Vagina (tissue), 2 donors: ENCODE measurements at places on chromosomes 1 and 21.

- DNase-seq = no peak
These were observed 36.6 kb downstream of the DOP1B start for GRCh38 chr21:36193200-36193599.

- DNase-seq = no peak
These were observed 96.3 kb upstream of the KLHDC7A start for GRCh38 chr1:18384471-18384870.

DNA sequence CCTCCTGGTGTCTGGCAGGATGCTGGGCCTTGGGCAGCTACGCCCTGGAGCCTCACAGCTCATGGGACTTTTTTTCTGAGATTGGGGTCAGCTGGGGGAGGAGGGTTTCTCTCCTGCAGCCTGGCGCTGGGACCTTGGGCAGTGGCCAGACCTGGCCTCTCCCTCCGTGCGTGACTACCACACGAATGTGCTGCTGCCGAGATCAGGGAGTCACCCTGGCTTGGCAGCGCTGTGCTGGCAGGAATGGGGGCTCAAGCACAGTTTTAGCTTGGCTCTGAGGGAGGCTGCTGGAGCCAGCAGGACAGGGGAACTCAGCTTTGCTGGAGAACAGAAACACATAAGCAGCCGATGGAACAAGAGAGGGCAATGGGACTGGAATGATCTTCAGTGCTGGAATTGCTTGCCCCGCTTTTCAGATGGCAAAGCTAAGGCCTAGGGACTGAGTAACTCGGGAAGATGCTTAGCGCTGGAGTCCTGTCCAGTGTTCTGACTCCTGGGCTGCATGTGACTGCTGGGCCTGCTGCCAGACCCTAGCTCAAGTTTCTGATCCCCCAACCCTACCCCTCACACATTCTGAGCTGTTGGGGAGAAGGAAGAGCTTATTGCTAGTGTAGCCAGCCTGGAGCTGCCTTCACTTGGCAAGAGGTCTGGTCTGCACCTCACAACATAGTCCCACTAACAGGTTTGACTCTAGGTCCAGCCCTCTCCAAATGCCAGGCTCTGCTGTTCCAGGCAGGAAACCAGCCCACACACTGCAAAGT lies 69.9 kb downstream of the NAV1 start:
- DNase-seq = no peak

DNA sequence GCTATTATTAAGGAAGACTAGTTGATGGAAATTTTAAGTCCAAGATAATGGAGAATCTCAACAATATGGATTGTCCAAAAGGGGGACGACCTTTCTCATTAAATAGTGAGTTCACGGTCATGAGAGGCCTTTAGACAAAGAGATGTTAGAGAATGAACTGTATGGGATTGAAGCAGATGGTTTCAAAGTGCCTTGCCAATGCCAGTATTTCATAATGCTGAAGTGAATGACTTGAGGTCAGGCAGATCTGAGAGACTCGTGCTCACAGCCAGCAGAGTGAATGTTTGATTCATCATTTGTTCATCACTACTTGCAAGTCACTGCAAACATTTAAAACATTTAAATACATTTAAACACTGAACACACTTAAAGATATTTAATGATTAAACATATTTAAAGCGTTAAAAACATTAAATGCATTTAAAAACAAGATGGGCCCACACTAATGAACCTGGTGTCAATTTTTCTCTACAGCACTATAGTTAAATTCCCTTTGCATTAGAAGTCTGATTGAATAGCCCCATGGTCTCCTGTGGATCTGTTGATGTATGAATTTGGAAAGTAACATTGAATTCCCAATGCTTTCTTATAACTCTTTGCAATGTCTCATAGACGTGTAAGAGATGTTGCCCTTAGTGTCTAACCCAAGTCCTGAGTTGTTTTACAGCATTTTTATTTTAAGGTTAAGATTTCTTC lies 80.7 kb downstream of the TGFB2 start:
- no peak for DNase-seq

DNA sequence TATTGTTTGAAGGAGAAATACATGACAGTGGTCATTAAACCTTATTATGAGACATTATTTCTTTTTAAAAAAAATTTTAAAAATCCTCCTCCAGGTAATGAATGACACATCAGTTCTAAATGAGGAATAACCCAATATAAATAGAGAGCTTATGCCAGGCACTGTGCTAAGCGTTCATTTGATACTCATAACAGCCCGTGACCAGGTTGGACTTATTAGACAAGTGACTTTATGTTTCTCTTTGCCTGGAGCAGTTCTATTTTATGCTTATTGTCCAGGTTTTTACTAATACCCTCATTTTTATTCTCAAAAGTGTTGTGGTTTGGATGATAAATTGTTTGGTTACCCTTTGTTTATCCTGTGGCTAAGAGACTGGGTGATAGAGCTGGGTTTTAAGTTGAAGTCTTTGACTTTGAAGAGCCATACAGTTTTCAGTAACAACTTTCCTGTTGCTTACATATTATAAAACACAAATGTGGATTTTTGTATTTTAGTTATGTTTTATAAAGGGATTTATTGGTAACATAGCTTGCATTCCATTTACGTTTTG lies 84.2 kb downstream of the RABGAP1L start:
- no peak for DNase-seq

- DNase-seq = no peak
These were observed 2.7 kb downstream of the MIER1 start for GRCh38 chr1:66927528-66927927.

GRCh38 chr1:246907472-246907871 lies 24.3 kb downstream of the AHCTF1 start:
- no peak for DNase-seq

DNA sequence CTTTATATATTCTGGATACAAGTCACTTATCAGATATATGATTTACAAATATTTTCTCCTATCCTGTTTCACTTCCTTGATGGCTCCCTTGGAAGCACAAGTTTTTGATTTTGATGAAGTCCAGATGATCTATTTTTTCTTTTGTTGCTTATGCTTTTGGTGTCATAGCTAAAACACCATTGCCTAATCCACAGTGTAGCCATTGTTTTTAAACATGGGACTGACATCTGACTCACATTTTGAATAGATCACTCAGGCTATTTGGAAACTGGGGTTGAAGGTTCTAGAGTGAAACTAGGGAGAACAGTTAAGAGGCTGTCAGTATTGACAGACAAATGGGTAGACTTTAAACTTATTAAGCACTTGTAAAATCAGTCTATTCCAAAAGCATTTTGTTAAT lies 16.6 kb downstream of the AK4 start:
- DNase-seq = no peak

DNA sequence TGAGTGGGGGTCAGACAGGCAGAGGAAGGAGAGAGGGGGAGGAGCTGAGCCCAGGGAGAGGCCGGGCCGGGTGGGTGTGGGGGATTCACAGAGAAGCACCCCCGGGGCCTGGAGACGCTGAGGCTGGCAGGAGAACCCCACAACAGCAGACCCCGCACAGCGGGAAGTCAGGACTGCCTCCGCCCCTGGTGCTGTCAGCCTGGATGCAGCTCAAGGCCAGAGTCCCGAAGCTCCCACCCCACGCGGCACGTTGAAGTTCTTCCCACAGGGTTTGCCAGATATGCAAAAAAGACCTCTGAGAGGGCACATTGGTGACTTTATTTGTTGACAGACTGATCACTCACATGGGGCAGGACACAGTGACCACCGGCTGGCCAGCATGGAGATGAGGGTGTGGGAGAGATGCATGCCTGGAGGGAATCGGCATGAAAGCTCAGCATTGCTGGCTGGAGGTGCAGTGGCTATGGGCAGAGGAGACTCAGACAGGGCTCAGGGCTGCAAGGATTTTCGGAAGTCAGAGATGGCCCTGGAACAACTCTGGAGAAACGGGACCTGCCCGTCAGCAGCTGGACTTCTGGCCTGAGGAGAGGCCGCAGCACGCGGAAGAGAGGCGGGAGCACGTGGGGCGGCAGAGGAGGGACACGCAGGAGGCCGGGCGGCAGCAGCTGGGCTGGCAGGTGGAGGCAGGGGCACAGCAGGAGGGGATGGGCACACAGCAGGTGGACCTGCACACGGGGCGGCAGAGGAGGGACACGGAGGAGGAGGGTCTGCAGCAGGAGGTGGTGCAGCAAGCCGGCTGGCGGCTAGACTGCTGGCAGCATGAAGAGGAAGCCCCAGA lies 885 bp downstream of the KRTAP10-3 start:
- no peak for DNase-seq

- DNase-seq = no peak
These were observed 2.3 kb downstream of the PAX7 start for GRCh38 chr1:18632783-18633421.

DNA sequence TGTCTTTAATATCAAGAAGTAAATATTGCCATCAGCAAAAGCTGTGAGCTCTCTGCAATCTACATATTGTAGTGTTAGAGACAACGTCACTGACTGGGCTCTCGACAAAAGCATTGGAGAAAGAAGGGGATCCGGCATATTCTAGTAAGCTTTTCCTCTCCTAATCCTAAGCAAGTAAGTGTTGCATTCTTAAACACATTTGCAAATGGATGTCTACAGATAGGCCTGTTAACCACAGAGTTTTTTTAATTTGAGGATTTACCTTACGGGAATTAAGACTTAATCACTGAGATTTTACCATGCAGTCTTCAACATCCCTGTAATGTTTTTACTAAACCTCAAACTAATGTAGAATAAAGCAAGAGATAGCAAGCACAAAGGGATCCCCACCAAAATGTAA lies 426.5 kb upstream of the CAMK1G start:
- no peak for DNase-seq

GRCh38 chr1:217088011-217088410 lies 364.8 kb upstream of the ESRRG start:
- DNase-seq = no peak

DNA sequence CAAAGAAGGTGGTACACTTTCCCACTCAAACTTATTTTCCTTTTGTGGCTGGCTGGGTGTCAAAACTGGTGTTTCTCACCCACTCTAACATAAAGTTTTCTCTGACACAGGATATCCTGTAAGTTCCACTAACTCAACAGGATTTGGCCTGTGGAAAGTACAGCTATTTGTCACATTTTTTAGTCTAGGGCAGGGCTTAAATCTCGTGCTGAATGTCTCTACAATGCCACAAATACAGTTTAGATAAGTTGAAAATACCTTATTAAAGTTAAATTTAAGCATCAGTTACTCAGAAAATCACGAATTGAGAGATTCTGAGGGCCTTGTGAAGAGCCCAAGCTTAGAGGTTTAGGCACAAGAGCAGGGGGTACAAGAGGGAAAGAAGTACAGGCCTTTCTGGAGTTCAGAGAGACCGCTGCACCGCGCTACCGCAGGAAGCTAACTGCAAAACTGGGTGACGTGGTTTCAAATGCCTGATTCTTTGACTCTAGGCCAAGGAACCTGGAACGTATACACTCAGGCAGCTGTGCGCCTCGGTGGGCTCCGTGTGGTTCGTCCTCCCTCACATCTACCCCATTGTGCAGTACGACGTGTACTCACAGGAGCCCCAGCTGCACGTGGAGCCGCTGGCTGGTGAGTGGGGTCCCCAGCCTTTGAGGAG lies 23.4 kb upstream of the PWP2 start:
- DNase-seq = no peak

DNA sequence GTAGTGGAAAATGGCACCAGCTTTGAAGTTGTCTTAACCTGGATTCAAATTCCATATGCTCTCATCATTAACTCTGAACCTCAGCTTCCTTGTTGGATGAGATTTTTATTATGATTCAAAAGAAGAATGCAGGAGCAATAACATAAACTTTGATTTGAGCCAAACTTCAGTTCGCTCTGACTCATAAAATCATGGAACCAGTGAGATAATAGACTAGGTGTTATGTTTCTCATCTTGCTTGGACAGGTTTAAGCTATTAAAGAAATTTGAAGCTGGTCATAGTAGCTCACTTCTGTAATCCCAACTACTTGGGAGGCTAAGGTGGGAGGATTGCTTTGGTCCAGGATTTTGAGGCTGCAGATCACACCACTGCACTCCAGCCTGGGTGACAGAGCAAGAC lies 172.8 kb downstream of the CLEC20A start:
- DNase-seq = no peak

DNA sequence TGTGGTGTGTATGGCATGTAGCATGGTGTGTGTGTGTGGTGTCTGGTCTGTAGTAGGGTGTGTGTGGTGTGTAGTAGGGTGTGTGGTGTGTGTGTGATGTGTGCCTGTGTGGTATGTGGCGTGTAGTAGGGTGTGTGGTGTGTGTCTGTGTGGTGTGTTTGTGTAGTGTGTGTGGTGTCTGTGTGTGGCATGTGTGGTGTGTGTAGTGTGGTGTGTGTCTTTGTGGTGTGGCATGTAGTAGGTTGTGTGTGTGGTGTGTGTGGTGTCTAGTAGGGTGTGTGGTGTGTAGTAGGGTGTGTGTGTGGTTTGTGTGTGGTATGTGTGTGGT lies 85.5 kb downstream of the SYT2 start:
- no peak for DNase-seq

DNA sequence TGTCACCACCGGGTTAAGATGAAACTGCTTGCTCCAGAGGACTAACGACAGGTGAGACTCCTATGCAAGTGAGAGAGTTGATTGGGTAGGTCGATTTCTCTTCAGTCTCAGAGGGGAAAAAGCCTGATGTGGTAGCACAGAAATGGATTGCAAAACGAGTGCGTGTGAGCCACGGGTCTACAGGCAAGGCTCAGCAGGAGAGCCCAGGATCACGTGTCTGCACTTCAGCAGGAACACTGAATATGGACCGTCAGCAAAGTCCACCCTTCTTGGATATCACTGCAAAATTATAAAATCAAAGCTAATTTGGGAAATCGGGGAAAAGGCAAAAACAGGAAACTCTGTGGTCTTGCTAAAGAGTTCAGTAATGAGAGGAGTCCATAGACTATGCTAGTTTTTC lies 107.7 kb upstream of the ZNF648 start:
- no peak for DNase-seq

DNA sequence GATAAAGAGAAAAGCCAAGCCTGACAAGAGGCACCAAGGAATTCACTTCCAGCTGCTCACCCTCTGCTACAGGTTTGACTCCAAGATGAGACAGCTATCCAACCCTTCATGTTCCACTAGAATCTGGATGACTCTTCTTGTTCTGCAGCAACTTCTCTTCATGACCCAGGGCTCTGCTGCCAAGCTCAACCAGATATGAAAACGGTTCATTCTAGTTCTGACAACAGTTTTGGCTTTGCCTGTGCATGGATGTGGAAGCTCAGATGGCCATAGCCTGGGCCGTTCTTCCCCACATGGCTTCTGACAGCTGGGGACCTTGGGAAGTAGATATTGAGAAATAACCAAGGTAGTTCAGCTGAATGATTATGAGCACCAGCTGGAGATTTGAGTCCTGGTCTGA lies 13.7 kb downstream of the PI4KB start:
- DNase-seq = no peak

- DNase-seq = no peak
These were observed 355.5 kb upstream of the NCAM2 start for GRCh38 chr21:20642681-20643080.

- DNase-seq = no peak
These were observed 43.2 kb downstream of the PHACTR4 start for GRCh38 chr1:28412731-28413130.

- DNase-seq = no peak
These were observed 17.7 kb upstream of the C1orf174 start for GRCh38 chr1:3917761-3918160.

GRCh38 chr21:38156200-38156599 lies 100.6 kb upstream of the KCNJ15 start:
- DNase-seq = no peak
